Gastrocnemius medialis (tissue), 4 donors: ENCODE measurements at places on chromosomes 2 and 18. TPM values are rescaled to one million over a fixed set of nuclear protein-coding genes. Genes with fewer than 3 reads are reported as not detected.

Gene ZSWIM2
- not detected for total RNA-seq

Gene SPP2
- not detected for total RNA-seq

Gene HADHA
- 480 TPM for total RNA-seq

GRCh38 chr2:72276876-72277275, 129.2 kb upstream of the CYP26B1 start:
- DNase-seq, result no peak
- no peak overlapping the region for H3K4me3 ChIP-seq
- H3K36me3 ChIP-seq, result no peaks in the 10 kb centered on the region
- peaks cover 7% of the 10 kb centered on the region for H3K4me1 ChIP-seq
- no peaks in the 10 kb centered on the region for H3K27me3 ChIP-seq
- H3K27ac ChIP-seq, result no peak overlapping the region

Gene CNTNAP5
- not detected for total RNA-seq
